ENCODE measurements at places on chromosomes 7 and 10.
A peak's percentile ranks its signal among the peaks of the same experiment; 100 is the strongest.

DNA sequence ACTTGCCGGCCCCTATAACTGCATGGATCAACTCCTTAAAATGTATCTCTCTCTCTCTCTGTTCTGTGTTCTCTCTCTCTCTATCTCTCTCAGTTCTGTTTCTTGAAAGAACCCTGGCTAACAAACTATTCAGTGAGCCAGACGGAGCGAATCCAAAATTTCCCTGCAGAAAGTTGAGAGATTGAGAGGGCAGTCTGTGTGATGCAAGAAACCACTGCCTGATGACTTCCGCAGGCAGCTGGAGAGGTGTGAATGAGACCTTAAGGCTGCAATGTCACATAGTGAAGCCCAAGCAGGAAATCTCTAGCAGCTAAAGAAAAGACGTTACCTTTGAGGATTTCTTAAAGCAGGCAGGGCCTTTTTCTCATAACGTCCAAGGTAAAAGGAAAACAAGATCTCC lies 17.3 kb downstream of the FAM107B start:
- no peak for DNase-seq

DNA sequence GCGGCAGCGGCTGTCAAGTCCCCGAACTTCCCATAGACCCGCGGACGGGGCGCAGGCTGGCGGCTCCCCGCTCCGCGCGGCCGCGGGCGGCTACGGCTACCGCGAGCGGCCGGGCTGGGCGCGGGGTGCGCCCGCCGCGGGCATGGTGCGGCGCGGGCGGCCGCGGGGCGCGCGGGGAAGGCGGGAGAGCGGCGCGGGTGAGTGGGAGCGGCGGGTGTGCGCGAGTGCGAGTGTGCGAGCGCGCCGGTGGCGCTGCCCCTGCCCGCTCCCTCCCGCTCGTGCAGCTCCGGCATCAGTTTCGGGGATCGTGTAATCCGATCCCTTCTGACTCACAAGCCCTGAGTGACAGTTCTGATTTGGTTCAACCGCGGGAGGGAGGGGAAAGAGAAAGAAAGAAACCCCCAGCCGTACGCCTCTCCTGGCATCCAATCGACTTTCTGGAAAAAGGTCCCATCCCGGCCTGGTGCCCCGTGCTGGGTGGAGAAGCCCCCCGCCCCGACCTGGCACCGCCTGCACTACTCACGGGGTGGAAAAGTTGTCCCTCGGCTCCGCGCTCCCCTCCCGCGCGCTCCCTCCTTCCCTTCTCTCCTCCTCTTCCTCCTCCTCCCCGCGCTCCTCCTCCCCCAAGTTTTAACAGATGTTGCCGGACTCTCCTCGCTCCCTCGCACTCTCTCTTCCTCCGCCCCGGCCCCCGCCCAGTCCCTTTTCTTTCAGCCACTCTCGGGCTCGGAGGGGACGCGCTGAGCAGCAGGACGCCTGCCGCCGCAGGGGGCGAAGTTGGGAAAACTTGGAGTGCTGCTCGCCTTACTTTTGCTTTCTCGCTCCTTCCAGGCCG lies at the start of gene GLI3:
Gene GLI3 (minus strand): TSS at position 234 of the 835 bp plus-strand sequence. CDS start 13,956 bp downstream, outside the sequence.
- no peak for DNase-seq

DNA sequence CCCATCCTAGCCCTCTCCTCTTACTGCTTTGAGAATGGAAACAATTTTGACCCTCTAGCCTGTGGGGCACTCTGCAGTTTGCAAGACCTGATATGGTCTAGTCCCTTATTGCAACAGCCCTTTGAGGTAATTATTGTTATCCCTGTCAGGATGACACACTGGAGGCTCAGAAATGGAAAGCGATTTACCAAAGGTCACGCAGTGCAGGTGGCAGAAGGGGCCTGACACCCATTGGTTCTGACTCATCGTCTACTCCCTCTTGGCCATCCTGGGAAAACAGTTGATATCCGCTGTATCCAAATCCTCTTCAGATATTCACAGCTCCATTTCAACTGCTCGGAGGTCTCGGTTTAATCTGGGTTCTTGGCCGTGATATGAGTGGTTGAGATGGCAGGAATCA lies 44.7 kb upstream of the AQP1 start:
- DNase-seq, result no peak

DNA sequence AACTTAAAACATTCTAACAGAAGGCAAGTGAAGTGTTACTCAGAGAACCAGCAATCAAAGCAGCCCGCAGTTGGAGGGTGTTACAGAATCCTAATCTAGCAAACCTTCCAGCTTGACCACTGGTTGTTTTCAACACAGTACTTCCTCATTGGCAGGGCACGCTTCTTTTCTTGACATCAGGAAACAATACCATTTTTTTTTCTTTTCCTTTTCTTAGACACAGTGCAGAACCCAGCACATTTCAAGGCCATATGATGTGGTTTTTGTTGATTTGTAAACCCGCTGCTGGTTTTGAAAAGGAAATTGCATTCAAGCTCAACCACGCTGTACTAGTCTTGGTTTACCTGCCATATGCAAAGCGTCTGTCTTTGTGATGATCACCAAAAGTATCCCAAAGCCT lies 33.4 kb downstream of the RHOBTB1 start:
- DNase-seq, result no peak

DNA sequence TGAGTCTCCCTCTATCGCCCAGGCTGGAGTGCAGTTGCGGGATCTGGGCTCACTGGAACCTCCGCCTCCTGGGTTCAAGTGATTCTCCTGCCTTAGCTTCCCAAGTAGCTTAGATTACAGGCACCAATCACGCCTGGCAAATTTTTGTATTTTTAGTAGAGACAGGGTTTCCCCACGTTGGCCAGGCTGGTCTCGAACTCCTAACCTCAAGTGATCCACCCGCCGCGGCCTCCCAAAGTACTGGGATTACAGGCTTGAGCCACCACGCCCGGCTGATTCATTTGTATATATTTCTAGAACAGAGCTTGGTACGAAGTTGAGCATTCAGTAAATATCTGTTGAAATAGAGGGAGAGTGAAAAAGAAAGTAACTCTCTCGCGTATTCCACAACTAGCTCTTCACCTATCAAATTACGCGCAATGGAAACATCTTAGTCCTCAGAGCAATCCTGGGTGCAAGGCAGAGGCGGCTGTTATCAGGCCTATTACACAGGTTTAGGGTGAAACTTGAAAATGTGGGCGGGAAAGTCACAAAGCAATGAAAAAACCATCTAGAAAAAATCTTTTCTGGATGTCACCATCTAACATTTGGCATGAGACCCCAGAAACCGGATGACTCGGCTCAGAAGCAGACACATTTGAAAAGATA lies 707 bp upstream of the GHITM start:
- peak; percentile 38 for DNase-seq

- DNase-seq, result no peak
These were observed 51.4 kb upstream of the APBB1IP start for GRCh38 chr10:26386781-26387180.

- no peak for DNase-seq
These were observed 51.1 kb upstream of the SEPHS1 start for GRCh38 chr10:13399236-13399635.

DNA sequence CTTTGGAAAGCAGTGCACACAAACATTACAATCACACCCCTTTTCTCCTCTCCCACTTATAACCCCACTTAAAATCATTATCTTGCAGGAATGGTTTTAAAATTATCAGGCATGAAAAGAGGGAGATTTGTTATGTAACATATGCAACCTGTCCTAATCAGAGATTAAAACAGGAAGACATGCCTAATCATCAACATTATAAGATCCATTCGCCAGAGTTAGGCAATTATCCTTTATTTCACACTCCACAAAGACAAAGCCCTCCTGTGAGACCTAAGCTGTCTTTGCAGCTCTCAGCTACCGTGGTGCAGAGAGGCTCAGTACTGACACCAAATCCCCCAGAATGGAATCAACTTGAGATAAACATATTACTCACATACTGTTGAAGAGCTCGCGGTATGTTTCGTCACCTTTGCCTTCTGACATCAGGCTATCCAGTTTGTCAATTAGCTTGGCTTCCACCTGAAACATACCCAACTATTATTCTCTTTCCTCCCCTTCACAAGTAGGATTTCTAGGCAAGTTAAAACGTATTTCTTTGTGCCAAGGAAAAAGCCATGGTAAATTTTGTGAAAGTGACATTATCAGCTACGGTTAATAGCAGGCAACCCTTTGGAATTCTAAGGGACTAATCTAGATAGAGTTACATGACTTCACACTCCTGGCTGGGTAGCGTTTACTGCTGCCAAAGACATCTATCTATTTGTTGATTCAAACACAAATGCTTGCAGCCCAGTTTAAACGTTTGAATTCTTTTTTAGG lies 226.2 kb upstream of the IMMP2L start:
- no peak for DNase-seq

GRCh38 chr7:26469188-26469587 lies 177.5 kb downstream of the SNX10 start:
- no peak for DNase-seq

DNA sequence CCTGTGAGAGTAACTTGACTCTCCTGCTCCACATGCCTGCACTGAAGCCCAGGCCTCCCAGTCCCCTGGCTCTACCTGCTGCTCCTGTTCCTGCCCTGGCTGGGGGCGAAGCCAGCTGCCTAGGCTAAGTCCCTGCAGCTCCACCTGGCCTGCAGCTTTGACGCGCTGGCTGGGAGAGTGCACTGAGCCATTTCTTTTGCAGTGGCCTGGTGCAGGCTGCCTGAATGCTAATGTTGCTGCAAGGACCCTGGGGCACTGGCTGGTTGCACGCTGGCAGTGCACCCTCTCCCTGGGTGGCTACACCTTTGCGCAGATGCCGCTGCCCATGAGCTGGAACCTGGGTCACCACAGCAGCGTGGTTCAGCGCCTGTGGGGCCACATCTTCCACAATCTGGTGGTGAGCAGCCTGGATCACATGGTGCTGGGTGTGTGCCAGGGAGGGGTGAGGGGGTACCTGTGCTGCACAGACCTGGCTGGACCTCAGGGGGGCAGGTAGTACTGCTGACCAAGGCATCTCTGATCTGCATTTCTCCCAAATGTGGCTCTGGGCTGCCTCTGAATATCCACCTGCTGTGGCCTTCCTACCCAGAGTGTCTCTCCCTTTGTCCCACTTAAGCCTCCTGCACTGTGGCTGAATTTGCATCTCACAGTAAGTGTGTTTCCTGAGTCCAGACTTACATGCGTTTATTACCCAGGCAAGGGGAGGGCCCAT lies 20.0 kb downstream of the IMPDH1 start:
- DNase-seq, result no peak

- no peak for DNase-seq
These were observed 135.8 kb downstream of the RAMP3 start for GRCh38 chr7:45293295-45293942.

- no peak for DNase-seq
These were observed 14.3 kb downstream of the UBTD1 start for GRCh38 chr10:97512993-97513392.

DNA sequence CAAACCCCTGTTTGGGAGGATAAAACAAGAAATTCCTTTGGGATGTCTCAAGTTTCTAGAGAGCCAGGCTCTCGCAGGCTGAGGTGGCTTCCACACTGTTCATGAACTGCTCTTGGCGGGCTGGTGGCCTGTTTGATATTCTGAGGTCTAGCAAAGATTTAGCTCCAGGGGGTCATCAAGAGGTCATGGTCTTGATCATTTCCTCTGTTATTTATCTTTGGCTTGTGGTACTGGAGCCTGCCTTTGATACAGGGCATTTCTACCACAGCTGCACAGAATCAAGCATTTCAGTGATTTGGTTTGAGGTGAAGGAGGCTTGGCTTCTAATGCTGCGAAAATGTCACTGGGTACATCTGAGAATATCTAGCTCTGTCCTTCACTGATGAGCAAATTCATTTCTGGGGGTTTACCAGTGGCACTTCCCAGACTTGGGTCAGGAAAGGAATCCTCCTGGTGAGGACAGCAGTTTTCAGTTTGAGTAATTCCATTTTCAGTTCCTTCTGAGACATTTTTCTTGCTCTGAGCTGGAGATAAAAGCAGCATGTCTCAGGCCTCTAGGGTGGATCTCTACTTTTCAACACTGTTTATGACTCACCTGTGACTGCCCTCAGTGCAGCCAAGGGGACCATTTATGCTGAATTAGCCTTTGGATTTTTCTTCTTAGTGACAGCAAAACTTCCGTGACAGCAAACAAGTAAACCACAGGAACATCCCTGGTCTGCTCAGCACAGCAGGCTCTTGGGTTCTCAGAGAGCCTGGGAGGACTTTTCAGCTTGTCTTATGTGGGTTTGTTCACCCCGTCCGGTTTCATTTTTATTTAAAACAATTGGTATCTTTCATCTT lies 312.0 kb downstream of the RNLS start:
- DNase-seq, result no peak

DNA sequence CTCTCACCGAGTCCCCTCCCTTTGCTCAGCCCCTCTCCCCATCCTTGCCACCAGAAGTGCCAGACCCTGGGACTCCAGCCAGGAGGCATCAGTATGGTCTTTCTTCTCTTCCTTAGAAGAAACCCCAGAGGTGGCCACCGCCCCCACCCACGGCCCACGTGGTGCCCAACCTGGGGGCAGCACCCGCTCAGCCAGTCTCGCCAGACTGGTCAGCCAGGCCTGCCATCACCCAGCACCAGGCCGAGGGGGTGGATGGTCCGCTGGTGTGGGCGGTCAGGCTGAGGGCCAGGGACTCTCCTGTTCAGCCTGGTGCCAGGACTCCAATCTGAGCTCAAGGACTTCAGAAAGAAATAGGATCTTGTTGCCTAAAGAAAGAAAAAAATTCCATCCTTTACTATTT lies 5.8 kb upstream of the CLDN4 start:
- no peak for DNase-seq

DNA sequence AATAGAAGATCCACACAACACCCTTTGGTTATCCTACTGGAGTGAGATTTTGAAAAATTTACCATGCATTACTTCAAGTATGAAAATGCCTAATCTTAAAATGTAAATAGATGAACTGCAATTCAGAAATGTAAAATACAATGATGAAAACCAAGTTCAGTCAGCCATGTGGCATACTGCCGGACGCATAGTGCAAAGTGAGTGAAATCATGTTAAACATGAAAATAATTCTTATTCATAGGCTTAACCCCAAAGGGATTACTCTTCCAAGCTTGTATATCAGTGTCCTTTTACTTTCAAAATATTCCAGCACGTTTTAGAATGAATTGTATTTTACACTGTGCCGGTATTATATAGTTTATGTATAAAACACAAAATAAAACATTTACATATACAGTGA lies 99.8 kb downstream of the THSD7A start:
- DNase-seq, result no peak

DNA sequence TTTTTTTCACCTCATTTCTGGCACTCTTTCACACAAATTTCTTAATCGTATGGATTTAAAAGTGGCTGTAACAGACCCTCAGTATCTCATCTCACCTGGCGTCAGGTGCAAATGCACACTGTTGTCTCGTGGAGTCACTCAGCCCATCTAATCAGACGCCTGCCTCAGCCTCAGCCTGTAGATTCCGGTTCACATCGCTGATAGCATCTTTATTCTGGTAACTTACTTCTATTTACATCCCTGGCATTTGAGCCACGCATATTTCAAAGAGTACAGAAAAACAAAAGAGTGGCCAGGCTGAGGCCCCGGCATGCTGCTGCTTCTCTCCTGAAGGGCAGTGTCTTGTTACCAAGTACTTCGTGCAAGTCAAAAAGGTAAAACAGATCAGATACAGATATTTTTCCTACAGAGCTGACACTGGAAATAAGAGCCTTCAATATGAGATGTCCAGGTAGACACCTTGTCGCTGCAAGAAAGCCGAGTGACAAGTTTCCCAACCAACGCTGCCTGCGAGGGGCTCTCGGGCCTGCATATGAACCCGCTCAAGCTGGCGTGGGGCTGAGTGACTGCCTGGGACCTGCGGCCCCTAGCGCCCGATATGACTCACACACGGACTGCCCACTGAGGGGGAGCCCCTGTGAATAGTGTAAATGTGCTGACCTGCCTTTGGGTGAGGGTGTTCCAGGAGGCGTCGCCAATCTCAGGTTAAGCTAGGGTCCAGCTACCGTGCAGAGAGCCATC lies 4.3 kb downstream of the VIPR2 start:
- no peak for DNase-seq
